ENCODE measurements at places on chromosomes 16 and 17.

GRCh38 chr17:70786081-70786480, 616.7 kb downstream of the KCNJ2 start:
- DNase-seq: no peak

GRCh38 chr17:603406-604114, 111.1 kb downstream of the VPS53 start:
- no peak for DNase-seq

DNA sequence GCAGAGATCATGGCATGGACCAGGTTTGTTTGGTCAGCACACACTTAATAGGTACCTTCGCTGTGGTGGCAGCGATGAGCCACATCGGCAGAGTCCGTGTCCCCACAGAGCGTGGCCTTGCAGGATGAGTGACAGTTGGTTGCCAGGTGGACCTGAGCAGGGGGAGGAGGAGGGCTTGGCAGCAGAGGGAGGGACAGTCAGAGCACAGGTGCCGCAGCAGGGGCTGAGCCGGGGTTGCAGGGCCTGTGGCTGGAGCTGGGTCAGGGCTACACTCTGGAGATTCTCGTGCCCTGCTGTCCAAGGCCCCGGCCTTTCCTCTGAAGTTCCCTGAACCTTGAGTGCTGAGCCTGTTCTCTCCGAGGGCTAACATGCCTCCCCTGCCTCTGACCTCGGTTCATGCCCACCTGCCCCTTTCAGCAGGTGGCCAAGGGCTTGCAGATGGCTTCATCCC, 24.8 kb downstream of the POLR3E start:
- DNase-seq: no peak

GRCh38 chr17:73863761-73864535, 219.7 kb upstream of the SDK2 start:
- DNase-seq: no peak

DNA sequence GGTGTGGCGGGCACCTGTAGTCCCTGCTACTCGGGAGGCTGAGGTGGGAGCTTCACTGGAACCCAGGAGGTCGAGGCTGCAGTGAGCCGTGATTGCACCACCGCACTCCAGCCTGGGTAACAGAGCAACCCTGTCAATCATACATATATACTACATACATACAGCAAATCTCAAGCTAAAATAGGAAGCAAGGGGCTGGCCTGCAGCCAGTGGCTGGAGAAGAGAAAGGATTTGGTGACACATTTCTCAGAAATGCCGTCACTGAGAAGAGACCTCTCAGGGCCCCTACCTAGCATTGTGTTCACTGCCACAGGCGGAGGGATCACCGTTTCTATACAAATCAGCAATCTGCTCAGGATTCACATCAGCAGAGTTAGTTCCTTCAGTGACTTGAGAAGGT, 16.9 kb downstream of the NARF start:
- DNase-seq: no peak

DNA sequence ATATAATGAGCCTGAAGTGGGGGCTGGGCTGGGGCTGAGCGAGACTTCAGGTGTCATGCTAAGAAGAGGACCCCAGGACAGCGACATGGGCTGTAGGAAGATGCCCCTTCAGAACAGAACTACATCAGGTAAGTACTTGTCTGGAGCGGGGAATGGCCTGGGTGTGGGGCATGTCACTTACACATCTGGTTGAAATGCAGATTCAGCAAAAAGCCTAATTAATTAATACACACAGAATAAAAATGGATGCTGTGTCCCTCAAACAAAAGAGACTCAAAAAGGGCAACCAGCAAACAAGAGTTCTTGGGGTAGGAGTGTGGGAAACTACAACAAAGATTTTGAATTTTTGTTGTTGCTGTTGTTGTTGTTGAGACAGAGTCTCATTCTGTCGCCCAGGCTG, 11.8 kb downstream of the CMTM2 start:
- DNase-seq: no peak

DNA sequence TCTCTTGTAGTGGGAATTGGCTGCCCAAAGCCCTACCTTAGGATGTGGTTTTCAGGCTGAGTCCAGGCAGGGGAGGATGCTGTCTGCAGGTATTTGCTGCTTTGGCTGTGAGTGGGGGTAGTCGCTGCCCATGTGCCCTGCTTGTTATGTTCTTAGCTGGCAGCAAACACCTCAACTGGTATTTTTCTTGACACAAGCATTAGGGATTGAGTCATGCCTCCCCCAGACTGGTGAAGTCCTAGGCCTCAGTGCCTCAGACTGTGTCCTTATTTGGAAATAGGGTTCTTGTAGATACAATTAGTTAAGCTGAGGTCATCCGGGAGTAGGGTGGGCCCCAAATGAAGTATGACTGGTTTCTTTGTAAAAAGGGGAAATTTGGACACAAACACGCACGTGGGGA, 808.3 kb upstream of the EEF2KMT start:
- DNase-seq: no peak

- no peak for DNase-seq
These were observed 22.4 kb upstream of the SCNN1B start for GRCh38 chr16:23279721-23280153.

DNA sequence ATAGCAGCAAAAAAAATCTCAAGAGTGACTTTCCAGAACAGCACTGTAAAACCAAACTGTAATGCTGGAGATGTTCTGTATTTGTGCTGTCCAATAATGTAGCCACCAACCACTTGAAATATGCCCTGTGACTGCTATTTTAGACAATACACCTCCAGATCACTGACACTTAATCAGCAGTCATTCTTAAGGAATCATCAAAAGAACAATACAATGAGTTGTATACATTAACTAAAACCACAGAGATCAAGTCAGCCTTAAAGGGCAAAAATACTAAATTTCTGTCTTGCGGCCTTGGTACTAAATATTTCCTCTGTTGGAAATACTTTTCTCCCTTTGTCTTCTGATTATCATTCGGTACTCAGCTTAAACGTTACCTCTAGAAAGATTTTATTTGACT, 33.6 kb upstream of the ANKFY1 start:
- DNase-seq: peak; percentile 18

DNA sequence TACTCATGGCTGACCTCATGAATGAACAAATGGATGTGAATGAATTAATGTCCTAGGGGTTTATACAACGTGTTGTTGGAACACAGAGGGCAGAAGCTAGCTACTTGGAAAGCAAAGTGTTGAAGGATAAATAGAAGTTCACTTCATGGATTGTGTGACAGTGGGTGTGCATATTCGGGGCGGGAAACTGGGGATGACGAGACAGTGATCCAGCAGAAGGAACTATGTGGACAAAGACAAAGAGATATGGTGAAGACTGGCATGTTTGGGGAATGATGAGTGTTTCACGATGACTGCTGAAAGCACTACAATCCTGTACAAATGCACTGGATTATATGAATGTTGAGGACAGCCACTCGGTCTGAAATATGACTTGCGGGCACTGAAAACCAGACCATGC, 250.5 kb upstream of the C16orf82 start:
- DNase-seq: peak; percentile 51

DNA sequence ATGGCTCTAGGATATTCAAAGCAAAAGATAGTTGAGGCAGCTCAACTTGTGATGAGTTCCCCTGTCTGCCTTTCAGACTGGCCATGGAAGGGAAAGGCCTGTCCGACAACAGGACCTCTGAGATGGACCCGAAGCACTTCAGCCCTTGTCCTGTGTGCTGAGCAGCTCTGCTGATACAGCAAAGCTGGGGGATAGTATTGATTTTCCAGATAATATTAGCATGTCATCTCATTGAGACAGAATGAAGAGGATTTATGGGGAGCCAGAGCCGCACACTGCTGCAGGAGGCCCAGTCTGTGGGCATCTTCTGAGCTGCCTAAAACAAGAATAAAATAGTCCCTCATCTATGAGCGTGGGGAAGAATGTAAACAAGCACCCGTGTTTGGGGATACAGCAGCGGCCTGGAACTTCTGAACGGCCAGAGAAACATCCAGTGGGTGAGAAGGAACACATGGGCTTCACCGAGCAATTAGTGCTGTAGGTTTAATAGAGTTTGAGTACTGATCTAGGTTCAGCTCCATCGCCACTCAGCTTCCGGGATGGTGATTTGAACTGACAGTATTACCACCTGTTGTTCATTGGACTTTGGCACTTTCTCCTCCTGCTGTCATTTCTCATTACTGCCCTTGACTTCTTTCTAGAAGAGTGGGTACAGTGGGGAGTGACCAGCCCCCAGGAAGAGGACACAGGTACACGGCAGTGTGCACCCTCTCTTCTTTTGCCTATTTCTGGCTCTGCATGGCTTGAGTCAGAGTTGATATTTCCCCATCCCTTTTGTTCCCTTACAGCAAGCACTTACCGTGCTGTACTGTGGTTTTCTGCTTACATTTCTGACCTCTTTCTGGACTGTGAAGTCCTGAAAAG, 96.5 kb upstream of the TBX2 start:
- peak; percentile 67 for DNase-seq

DNA sequence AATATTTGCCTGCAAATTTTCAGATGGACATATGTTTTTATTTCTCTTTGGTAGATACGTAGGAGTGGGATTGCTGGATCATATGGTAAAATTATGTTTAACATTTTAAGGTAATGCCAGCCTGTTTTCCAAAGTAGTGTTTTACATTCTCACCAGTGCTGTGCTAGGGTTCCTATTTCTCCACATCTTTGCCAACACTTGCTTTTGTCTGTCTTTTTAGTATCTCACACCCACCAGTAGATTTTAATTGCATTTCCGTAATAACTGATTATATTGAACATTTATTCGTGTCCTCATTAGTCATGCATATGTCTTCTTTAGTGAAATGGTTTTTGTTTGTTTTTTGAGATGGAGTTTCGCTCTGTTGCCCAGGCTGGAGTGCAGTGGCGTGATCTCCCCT, 58.4 kb downstream of the MRTFB start:
- no peak for DNase-seq

GRCh38 chr17:82031885-82032627, 578 bp downstream of the RAC3 start:
- no peak for DNase-seq

DNA sequence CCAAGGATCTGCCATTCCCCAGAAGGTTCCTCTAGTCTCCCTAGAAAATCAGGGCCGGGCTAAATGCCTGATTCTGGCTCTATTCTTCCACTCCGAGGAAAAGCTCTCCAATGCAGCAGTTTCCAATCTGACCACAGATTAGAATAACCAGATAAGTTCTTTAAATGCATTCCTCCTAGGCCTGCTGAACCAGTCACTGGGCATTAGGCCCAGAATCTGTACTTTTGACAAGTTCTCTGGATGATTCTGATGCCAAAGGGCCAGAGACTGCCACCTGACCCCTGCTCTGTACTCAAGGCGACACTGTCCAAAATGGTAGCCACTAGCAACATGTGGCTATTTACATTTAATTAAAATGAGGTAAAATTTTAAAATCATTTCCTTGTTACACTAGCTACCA, 22.3 kb downstream of the MAP3K14 start:
- peak; percentile 51 for DNase-seq

- no peak for DNase-seq
These were observed 17.8 kb upstream of the MPHOSPH6 start for GRCh38 chr16:82187829-82188228.

- DNase-seq: no peak
These were observed 1030.9 kb upstream of the CDH8 start for GRCh38 chr16:63067141-63067540.

DNA sequence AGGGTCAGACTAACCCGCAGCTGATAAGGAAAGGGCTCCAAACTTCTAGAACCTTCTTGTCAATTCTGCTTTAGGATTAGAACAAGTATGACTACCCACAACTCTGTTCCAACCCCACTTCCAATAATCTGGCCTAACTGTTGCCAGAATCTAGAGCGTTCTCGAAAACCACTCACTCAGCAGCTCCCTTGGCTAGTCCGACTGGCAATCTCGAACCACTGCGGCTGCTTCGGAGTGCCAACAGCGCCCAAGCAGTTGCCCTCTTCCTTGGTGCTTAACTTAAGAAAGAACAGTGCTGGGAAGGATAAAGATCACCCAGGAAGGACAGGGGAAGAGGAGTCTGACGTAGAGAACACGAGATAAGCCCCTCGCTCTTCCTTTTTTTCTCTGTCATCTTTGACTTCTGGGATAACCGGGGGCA, 818 bp downstream of the DNAJC7 start:
- DNase-seq: peak; percentile 22

DNA sequence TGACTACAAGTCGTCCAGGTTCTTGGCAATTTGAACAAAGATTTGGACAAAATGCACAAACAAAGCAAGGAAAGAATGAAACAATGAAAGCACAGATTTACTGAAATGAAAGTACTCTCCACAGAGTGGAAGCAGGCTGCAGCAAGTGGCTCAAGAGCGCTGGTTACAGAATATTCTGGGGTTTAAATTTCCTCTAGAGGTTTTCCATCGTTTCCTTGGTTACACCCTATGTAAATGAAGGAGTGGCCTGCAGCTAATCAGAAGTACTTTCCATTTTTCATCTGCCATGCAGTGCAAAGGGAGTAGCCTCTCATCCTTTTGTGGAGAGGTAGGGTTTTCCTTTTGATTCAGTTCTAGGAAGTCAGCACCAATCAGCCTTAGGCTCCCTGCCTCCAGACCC, 11.8 kb downstream of the STXBP4 start:
- no peak for DNase-seq

DNA sequence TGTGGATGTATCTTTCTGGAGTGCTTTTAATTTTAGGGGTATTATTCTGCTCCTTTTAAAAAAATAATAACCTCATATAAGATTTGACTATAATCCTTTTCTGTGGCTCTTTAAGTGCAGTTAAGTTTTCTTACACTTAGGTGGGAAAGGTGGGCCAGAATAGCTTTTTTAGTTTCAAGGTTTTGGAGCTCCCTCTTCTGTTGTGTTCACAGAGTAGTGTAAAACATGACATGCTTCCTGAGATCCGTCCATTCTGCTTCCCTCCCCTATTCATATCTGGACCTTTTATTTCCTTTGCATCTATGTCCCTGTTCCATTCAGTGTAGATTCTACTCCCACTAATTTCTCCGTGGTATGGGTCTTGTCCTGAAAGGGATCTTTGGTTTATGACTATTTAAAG, 12.8 kb downstream of the LRRC36 start:
- peak; percentile 26 for DNase-seq

DNA sequence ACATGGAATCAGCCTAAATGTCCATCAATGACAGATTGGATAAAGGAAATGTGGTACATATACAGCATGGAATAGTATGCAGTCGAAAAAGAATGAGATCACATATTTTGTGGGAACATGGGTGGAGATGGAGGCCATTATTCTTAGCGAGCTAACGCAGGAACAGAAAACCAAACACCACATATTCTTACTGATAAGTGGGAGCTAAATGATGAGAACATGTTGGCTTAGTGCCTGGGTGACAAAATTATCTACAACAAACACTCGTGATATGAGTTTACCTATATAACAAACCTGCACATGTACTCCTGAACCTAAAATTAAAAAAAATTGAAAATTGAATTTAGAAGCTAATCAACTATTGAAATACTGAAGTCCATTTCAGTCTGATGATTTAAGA, 6.1 kb downstream of the ANKS4B start:
- no peak for DNase-seq

- DNase-seq: no peak
These were observed 9.2 kb upstream of the TNFRSF13B start for GRCh38 chr17:16980813-16981731.
